ENCODE measurements at places on chromosomes 11 and 22. TPM values are rescaled to one million over a fixed set of nuclear protein-coding genes. Genes with fewer than 3 reads are reported as not detected.

- DNase-seq, result no peak
Measured at GRCh38 chr11:126049159-126049558, 13.5 kb downstream of the CDON start.

GRCh38 chr11:102114032-102114431 is 3.8 kb downstream of the YAP1 start:
- peak; percentile 32 for DNase-seq

FAM227A gene
- 0.65 TPM for polyA plus RNA-seq

SHANK2 gene
- not detected for polyA plus RNA-seq

DNA sequence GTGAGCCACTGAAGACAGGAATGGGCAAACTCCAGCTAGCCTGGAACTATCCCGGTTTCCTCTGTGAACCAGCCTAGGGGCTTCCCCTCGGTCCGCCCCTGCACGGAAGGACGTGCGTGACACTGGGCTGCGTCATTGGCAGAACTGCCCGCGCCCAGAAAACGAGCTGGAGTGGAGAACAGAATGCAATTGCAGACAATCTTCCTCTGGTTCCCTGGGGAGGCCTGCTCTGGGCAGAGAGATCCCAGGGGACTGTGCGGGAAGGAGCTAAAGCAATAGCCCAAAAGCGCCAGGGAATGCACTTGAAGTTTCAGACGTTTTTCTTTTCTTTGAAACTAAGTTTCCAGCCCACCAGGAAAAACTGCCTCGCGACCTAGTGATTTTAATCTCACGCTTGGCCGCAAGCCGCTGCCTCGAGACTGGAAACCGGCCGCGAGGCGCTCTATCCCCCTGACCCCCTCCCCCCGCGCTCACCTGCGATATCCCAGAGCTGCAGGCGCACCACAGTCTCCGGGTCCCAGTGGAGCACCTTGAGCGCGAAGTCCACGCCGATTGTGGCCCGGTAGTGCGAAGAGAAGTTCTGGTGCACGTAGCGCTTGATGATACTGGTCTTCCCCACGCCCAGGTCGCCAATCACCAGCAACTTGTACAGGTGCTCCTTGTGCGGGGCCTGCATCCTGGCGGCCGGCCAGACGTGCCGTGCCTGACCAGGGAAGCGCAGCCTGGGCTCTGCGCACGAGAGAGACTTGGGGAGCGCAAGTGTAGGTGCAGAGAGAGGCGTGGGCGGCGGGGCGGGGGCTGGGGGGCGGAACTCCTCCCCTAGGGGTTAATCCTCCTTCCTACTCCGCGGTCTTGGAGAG is at the start of gene RAB38:
TSS of gene RAB38 (minus strand) at position 735 of the 860 bp plus-strand sequence. CDS start at position 676, 59 bp downstream.
- peak; percentile 92 for DNase-seq

DNA sequence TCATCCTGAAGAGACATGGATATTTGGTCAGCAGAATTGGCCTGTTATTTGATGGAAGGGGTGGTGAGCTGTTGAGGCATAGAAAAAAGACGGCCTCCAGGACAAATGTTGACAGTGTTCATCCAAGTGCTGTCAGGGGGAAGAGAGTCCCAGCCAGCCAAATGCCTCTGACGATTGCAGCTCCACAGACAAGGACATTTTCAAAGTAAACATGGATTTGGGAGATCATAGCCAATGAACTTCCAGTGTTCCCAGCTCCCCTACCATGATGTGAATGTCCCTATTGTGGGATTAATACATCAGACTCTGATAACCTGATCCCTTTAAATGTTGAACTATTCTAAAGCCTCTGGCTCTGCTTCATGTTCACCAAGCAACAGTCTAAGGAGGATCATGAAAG is 31.2 kb upstream of the PSMA1 start:
- no peak for DNase-seq

DNA sequence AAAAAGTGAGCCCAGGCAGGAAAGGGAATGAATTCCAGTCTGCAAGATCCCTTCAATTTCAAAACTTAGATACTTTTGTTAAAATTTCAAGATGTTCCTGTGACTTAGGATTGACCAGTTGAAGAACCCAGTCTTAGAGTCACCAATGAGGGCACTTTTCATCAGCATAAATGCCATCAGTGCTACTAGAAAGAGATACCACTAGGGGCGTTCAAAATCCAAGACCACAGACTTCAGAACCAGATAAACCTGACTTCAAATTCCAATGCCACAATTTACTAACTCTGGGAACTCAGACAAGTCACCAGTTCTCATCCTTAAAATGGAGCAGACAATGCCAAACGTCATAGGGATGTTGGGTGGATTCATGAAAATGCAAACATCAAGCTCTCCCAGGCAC is 523.2 kb downstream of the BUD13 start:
- DNase-seq, result no peak

- no peak for DNase-seq
Measured at GRCh38 chr11:70860888-70861287, 391.5 kb downstream of the SHANK2 start.

- no peak for DNase-seq
Measured at GRCh38 chr22:33865248-33865647, 55.0 kb downstream of the LARGE1 start.

DNA sequence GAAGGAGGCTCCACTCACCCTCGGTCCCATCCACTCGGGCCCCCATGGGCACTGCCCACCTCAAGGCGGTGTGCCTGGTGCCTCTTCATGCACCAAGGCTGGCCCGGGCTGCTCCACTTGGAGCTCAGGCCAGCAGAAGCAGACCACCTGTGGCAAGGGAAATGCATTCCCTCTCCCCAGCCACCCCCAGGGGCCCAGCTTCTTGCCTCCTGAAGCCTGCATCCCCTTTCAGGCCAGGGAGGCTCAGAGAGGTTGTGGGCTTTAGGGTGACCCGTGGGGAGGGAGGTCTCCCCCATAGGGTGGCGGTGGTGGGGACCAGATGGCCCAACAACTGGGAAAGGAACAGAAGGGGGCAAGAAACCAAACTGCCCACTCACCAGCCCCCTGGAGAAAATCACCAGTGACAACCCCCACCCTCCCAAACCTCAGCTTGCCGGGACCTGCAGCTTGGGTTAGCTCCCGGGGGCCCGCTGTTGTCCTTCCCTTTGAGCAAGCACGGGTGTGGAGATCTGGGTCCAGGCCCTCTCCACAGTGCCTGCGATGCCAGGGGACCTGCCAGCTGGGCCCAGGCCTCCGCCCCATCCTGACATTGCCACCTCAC is 8.4 kb downstream of the CBX6 start:
- DNase-seq, result no peak

SPON1 gene
- polyA plus RNA-seq, result 3.8 TPM

GP1BB gene
- polyA plus RNA-seq, result 4.9 TPM

OR10D3 gene
- not detected for polyA plus RNA-seq

DNA sequence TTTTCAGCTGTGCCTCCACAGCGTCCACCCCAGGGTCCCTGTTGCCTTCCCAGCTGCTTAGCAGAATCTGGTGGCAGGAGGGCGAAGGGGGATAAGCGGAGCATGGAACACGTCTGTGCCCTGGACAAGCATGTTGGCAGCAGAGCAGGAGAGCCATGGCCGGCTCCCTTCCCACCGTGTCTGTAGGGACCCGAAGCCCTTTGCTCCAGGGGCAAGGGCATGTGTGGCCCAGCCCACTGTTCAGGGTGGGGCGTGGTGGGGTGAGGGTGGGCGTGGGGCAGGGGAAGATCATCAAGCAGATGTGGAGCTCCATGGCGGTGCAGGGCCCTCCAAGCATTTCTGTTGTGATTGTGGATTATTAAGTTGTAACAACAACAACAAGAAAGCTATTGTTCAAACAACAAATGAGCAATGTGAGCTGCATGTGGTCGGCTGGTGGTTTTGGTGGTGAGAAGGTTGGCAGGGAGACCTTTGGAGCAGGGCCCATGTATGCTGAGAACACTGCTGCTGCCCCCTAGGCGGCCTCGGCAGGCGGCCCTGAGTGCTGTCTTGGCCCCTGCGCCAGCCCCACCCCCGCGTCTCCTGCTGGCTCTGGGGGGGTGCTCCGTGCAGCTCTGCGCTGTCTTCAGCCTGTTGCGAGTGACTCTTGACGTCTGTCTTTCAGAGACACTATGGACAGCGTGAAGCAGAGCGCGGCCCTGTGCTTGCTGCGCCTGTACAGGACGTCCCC is 50.9 kb downstream of the AP2A2 start:
- peak; percentile 67 for DNase-seq

XPNPEP3 gene
- 5.6 TPM for polyA plus RNA-seq

DNA sequence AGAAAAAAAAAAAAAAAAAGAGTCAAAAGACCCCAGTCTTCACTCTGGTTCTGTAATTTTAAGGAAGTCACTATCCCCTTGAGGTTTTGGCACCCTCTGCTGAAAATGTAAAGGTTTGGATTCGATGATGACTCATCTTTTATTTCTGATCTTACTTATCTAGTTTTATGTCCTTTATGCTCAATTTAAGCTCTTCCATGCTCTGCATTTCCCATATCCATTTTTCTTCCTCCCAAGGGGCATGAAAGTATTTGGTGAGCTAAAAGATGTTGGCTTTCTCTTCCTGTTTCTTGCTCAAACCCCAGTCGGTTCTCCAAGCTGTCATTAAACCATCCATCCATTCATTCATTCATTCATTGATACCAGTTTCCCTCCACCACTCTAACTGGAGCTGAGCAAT is 61.0 kb upstream of the CDON start:
- DNase-seq, result no peak

DNA sequence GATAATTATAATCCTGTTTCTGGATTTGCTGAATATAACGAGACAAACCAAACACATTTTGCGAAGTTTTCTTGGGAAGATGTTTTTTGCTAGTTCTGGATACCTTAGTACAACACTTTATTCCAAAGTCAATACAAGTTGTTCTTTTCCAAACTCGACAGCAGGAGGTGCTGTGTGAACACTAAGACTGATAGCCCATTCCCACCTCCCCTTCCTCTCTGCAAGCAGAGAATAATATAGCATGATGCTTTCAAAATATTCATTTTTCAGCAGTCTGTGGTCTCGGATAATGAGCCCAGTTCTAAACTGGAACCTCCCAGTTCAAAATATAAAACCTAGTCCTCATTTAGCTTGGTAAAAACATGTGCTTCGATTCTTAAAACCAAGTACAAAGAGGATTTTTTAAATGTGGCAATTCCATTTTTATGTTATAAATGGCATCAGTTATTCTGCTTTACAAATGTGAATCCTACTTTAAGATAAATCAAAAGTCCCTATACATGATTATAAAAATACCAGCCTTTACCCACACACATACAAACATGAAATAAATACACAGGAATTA is 129.1 kb downstream of the DCDC1 start:
- peak; percentile 39 for DNase-seq

DNA sequence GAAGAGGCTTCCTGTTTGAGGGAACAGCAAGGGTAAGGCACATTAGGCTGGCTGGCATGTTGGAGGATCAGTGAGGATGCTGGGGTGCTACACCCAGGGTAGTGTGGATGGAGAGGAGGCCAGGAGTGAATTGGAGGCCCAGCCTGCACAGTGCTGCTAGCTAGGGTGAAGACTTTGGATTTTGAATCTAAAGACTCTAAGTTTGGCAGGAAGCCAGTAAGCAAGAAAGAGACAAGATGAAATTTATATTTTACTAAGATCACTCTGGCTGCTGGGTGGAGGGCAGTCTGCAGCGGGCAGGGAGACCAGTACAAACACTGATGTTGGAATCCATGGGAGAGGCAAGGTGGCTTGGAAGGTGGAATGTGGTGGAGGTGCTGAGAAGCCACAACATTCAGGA is 43.6 kb downstream of the TSPAN18 start:
- DNase-seq, result no peak

CCDC116 gene
- polyA plus RNA-seq, result 0.10 TPM

CCDC87 gene
- 0.39 TPM for polyA plus RNA-seq

GRCh38 chr11:102666331-102666957 is 39.1 kb downstream of the MMP27 start:
- DNase-seq, result peak; percentile 74

TBX10 gene
- polyA plus RNA-seq, result not detected

- DNase-seq, result peak; percentile 6
Measured at GRCh38 chr22:23072077-23072910, 2.0 kb downstream of the GNAZ start.

OR5B21 gene
- not detected for polyA plus RNA-seq

DNA sequence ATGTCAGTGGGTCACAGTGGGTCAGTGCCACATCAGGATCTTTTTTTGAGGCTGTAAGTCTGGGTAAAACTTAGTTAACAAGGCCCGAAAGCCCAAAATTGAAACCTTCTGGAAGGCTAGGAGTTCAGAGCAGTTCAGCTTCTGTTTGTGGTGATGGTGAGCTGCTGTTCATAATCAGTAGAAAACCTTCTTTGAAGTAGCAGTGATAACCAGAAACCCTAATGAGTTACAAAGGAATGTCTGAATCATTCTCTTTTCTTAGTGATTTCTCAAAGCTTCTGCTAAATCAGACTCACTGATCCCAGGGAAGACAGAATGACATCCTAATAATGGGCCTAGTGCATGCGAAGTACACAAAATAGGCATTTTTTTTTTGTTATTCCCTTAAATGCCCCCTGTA is 124.7 kb downstream of the PARVA start:
- peak; percentile 52 for DNase-seq

LRRC10B gene
- polyA plus RNA-seq, result not detected

DNA sequence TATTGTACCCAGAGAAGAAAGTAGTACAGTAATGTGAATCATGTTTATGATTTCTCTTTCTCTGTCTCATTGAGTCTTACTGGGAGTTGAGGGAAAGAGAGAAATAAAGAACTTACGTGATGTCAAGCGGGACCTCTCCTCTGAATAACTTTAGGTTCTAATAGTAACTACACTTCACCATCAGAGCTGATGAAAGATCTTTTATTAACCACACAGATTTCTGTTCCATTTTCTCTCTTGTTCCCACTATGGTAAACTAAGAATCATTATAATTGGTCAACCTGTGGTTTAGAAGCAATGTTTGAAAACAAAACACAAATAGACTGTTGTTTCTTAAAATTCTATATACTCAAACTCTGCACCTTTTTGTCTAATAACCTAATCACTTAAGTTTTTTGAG is 142.3 kb downstream of the ELP4 start:
- DNase-seq, result no peak

PARVG gene
- not detected for polyA plus RNA-seq

DNA sequence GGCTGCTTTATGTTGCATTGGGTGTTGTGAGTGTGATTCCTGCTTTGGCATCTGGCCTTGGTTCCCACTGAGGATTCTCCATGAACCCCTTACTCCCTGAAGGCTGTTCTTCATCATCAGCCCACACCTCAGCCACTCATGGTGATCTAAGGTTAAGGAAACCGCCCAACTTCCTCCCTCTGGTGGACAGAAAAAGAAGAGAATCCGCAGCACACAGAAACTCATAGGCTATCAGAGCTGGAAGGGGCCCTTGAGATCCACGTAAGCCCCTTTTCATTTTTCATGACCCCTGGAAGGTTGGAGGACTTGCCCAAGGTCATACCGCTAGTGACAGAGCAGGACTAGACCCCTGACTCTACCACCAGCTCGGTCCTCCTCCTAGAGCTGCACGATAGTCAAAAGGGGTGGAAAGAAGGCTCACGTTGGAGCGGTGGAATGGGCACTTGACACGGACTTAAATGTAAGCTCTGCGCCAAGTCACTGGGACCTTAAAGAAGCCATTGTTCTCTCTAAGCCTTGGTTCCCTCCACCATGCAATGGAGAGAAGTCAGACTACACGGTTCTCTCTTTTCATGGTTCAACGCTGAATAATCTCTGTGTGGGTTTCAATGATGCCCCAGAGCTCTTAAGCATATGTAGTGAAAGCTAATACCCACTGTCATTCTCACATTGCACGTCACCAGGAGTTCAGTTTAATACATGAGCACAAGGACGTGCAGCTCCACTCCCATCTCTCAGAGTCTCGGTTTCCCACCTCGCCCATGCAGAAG is 83.6 kb upstream of the CRTAM start:
- DNase-seq, result peak; percentile 47

Data from GM23248 (cell line).